Right ventricle myocardium superior (tissue), 1 donor: ENCODE measurements at places on chromosomes 7 and 10. TPM values are rescaled to one million over a fixed set of nuclear protein-coding genes. Genes with fewer than 3 reads are reported as not detected.
A peak's percentile ranks its signal among the peaks of the same experiment; 100 is the strongest.

ARHGAP19 gene
- total RNA-seq, result 5.9 TPM

LIPJ gene
- not detected for total RNA-seq

DNA sequence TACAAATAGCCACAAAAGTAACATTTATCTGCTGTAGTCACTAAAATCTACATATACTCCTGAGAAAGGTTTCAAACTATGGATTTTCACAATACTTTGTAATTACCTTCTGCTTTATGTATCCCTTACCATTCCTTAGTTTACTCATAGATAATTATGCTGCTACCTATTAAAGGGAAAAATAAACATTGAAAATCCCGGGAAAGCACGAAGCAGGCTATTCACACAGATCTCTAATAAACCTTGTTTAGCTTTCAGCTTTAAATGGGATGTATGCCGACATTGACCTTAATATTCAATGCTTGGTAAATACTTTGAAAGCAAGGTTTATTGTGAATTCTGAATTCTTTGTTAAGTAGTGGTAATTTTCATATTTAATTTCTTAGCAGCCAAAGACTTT lies 58.5 kb upstream of the SMIM30 start:
- DNase-seq, result no peak

DNA sequence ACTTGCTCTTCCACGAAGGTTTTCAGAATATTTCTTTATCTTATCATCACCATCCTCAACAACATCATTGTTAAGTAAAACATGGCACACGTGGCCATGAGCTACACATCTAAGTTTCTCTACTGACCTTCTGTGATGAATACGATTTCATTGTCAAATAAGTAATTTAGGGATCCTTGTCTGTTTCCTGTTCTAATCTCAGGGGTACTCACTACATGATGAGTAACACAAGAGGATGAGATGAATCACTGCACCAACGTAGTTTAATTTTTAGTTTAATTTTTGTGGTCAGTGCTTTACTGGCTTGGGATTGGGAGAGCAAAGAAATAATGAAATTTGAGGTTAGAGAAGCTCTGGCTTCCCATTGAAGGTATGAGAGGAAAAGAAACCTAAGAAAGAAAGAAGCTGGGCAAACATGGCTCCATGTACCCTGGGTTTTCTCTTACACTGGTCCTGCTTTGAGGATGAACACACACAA lies 461.9 kb upstream of the KLF6 start:
- no peak for DNase-seq

- DNase-seq, result peak; percentile 64
These were observed 304.6 kb downstream of the PRPF18 start for GRCh38 chr10:13891128-13892000.

GRCh38 chr10:128526791-128527375 lies 400.7 kb upstream of the MKI67 start:
- DNase-seq, result no peak

DNA sequence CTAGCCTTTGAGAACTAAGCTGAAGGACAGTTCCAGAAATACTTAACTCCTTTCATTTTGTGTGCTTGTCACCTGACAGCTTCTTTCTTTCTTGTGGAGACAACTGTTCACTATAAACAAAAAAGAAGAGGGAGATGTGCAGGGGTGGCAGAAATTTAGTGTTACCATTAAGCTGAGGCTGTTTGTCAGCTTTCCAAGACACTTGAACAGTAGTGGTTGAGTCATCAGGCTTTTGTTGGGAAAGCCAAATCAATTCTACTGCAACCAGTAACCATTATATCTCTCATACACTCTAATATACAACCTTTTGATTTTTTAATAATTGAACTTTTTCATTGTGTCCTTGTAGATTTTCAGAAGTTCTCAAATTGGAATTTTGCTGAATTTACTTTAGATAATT lies 75.3 kb downstream of the POLL start:
- DNase-seq, result no peak

DNA sequence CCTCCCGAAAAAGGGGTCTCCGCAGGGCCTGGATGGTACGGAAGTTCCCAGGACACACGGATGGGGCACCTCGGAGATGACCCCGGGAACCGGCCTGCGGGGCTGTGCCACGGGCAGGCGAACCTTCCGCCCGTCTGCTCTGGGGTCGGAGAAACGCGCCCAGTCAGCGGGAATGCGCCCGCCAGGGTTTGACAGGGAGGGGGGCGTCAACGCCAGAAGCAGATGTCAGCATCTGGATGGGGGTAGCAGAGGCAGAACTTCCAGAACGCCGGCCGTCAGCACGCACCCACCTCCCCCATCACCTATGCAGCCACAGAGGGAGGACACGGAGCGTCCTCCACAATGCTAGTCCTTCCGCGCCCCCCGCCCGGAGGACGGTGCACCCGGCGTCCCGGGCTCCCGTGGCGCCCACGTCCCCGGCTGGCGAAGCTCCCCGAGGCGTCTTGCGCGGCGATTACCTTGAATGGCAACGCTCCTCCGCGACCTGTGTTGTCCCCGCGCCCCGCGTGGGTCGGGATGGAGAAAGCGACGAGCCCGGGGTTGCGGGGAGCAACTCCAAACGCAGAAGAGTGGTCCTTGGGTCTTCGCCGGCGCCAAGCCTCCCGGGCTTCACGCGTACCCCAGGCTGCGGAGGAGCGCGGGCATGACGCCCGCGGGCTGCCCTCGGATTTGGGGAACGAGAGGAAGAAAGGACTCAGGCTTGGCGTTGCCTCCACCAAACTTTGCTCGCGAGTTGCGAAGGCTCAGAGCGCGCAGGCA lies 561 bp downstream of the FGFR2 start:
- peak; percentile 44 for DNase-seq

DNA sequence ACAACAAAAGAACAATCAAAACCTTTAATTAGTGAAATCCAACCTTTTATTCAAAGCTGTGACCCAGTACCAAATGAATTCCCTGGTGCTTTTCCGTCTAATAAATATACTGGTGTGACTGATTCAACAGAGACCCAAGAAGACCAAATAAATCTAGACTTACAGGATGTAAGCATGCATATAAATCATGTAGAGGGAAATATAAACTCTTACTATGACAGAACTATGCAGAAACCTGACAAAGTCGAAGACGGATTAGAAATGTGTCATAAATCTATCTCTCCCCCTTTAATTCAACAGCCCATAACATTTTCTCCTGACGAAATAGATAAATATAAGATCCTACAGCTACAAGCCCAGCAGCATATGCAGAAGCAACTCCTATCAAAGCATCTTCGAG lies 540.6 kb upstream of the TEX47 start:
- DNase-seq, result no peak
